ENCODE measurements at places on chromosomes 11 and 22.

DNA sequence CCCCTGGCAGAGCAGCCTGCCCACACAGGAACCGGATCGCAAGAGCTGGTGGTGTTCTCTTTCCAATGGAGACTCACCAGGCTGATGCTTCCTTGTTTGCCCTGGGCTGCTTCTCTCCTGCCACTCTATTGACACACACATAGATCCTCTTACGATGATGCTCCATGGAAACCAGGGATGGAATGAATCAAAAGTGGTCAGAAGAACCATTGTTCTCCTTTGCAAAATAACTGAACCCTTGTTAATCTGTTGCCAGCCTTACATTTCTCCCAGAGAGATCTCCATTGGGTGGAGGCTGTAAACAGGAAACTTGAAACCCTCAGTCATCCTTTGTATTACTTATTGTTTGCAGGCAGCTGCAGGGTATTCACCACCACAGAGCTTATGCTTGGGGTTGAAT, 24.6 kb upstream of the LDLRAD3 start:
- no peak for DNase-seq

DNA sequence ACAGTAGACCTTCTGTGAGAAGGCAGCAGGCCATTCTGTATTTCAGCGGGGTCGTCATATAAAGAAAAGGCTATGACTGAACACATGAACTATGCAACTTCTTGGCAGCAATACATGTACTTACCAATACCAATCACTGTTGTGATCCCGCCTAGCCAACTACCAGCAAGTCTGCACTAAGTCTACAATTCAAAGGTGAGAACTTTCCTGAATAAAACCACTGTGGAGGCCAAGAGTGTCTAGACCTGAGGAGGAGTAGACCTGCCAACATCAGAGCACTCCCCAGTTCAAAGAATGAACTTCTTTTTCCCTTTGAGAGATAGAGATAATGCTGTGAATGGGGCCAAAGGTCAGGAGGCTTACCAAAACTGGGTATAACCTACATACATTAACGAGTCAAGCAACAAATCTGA, 108.2 kb downstream of the SIK3 start:
- no peak for DNase-seq

DNA sequence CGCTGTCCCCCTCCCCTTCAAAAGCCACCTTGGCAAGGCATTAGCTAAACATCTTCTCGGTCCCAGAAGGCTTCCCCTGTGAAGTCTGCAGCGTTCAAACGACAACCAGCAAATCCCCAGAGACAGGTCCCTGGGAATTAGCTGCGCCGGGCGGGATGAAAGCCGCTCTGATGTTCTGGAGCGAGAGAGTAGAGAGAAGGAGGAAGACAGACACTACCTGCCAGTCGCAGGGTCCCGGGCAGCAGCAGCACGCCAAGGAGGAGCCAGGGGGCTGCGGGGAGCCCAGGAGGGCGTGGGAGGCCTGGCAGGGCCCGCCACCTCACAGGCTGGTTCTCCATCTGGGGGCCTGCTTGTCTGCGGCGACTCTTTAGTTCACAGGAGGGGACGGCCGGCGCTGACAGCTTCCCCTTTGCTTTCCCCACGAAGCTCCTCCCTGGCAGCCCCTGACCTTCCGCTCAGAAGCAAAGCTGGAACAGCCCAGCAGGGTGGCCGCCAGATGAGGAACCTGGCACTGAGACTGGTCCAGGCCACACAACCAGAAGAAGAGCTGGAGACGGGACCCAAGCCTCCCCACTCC, at the start of gene NFAM1:
Gene NFAM1 (minus strand): TSS at position 384 of the 577 bp plus-strand sequence. CDS start 46 bp downstream, at position 338.
- DNase-seq, result no peak

DNA sequence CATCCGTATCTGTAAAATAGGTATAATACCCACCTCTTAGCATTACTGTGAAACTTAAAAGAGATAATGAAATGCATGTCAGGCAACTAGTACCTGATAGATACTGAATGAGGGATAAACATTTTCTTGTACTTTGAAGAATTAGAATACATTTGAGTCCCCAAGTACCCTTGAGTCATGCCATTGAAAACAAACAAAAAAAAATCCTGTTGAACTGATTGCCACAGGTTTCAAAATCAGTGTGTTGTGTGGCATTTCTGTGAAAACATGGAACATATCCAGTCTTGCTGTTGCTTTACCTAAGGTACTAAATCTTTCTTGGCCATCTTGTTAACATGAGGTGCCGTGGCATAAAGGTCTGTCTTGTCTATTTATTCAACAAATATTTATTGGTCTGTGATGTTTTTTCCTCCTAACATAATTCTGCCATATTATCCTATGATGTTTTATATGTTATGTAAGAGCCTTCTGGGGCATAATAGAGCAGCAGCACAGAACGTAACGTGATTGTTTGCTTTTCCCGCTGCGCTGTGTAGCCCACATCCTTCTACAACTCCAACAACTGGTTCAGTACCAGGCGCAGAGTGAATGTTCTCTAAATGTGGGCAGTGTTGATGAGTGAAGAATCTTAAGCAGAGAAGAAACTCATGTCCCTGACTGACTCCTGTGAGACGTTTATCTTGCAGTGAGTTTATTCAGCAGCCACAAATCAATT, 79.3 kb upstream of the RAB1B start:
- DNase-seq, result no peak

- DNase-seq, result no peak
These were observed 99.6 kb downstream of the CSNK2A3 start for GRCh38 chr11:11253497-11253896.

DNA sequence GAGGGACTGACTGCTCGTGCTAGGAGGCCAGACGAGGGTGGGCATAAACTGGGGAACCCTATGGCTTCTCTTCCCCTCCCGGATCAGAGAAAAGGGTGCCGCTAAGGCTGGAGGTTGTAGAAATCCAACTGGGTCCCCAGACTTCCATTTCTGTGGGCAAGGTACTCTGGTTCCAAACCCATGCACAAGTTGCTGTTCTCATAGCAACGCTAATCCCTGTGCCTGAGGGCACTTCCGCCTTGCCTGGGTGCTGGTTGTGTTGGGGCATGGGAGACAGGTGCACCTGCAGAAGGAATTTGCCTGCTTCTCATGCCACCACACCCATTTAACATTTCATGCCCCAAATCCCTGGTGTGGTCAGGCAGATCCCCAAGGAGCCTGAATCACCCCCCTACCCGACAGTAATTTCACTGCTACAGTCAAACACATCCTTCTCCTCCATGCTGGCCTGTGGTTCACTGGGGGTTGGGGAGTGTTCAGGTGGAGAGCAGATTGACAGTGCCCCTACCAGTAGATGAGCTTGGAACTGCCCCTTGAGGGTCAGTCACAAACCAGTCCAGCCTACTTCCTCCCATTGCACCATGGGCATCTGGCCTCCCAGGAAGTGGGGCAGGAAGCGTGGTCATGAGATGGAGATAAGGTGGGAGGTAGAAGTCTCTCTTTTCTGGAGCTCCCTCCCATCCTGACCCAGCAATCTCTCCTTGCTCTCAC, 1.2 kb downstream of the C2CD2L start:
- DNase-seq, result no peak

DNA sequence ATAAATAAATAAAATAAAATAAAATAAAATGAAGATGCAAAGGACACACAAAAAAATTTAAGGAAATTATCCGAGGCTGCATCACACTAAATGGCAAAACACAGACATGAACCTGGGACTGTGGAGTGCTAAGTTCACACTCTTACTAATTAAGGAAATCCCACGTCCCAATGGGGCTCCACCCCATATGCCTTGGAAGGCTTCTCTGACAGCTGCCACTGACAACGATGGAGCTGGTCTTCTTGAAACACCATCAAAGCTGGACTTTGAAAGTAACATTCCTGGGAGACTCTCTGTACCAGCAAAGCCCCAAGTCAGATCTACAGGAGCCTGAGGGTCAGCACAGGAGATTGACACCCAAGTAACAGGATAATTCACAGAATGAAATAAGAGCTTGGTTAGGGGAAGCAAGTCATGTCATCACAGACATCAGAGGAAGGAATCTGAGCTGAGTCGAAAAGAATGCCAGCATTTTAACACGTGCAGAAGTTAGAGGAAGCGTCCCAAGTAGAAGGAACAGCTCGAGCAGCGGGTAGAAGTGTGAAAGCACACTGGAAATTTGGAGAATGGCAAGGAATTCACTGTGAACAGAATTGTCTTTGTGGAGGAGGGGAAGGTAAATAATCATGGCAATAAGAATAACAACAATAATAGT, 13.8 kb downstream of the TPST2 start:
- no peak for DNase-seq

DNA sequence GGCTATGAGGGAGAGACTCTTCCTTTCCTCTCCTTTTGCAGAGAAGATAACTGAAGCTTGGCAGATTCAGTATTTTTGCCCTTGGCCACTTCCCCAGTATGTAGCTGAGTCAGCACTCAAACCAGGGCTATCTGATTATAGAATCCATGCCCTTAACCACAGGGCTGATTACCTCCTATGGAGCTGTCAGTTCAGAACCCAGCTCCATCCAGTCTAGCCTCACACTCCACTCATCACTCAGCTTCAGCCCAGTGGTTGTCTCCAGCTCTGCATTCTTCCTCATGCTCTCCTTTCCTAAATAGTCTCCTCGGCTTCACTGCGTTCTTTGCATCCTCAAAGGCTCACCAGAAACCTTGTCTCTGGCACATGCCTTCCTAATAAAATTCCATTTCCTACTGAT, 151.6 kb upstream of the BLID start:
- DNase-seq, result no peak

DNA sequence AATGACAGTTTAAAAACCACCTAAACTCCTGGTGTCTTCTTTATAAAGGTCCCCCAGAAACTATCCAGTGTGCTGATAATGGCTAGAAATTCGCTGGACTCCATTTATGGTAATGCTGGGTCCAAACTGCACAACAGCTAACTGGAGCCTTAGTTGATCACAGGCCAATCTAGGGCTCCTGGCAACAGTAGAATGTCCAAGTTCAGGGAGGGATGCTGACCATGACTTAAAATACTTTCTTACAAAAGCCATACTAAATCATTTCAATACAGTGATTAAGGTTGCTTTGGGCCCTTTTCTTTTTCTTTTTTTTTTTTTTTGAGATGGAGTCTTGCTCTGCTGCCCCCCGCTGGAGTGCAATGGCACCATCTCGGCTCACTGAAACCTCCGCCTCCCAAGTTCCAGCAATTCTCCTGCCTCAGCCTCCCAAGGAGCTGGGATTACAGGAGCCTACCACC, 14.5 kb upstream of the GAB2 start:
- DNase-seq, result no peak

DNA sequence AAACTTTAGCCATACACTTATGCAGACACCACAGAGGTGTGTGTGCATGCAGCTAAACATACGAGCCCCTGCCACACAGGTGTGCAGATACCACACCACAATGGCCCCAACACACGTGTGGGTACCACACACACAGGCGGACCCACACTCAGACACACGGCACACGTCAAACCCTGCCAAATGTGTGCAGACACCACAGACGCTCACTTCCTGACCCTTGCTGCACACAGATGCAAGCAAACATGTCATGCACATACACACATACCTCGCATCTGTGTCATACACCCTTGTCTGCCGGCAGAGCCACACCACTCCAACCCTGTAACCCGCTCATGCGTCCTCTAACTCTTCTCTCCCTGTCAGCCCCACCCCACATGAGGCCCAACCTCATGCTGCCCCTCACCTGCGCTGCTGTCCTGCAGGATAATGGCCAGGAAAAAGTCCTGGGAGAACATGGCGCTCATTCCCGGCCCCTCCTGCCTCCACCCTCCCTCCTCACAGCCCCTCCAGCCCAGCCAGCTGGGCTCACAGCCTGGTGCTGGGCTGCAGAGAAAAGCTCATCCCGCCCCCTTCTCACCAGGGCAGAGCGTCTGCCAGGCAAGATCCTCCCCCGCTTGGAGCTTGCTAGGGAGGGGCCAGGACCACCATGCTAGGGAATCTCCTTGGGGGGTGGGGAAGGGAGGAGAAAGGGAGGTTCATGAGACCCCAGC, 14.2 kb downstream of the SMPD1 start:
- DNase-seq, result no peak

- no peak for DNase-seq
These were observed 3.4 kb upstream of the OR8I2 start for GRCh38 chr11:56089697-56090096.

GRCh38 chr11:115179636-115180035, 324.6 kb downstream of the CADM1 start:
- DNase-seq, result no peak

DNA sequence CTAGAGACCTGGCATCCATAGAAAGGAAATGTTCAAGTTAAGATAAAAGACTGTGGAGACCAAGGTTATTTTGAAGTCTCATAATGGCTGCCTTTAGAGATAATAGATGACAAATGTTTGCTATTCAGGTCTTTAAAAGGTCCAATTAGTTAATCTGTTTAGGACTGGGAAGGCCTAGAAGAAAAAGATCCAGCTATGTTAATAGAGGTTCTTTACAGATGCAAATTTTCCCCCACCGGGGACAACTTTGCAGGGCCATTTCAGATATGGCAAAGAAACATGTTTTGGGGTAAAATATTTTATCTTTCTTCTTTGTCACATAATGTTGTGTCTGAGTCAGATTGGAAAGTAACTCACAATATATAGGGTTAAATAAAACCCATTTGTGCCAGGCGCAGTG, 3.1 kb upstream of the APOBEC3G start:
- DNase-seq, result no peak

DNA sequence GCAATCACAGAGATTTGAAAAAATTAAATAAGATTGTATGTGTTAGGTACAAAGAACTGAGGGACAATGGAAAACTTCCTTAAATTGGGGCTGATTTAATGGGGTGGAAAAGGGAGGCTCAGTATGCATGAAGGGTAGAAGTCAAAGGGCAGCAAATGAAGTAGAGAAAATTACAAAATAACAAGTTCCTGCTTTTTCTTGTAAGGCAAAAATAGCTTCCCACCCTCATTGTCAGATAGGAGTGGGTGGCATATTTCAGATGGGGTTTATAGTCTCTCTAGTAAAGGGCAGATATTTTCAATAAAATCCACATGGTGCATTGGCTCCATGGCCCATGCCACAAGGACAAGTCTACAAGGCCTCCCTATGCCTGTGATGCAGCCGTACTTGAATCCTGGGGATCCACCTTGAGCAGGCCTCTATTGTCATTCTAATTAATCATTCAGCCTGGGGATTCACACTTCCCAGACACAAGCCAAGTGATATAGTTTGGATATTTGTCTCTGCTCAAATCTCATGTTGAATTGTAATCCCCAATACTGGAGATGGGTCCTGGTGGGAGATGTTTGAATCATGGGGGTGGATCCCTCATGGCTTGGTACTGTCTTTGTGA, 36.7 kb upstream of the SESN3 start:
- DNase-seq, result no peak

- DNase-seq, result no peak
These were observed 83.7 kb upstream of the SEPTIN5 start for GRCh38 chr22:19630614-19631013.
